Frontal cortex (tissue), 4 donors: ENCODE measurements at places on chromosomes 13 and 19. TPM values are rescaled to one million over a fixed set of nuclear protein-coding genes. Genes with fewer than 3 reads are reported as not detected.
A peak's percentile ranks its signal among the peaks of the same experiment; 100 is the strongest.

GRCh38 chr19:47190167-47190727, 40.8 kb downstream of the BBC3 start:
- no peak for DNase-seq

SBNO2 gene
- 4.1 TPM for total RNA-seq

PCDH9 gene
- total RNA-seq: 64.4 TPM

GRCh38 chr13:113402471-113403254, 38.7 kb upstream of the GRTP1 start:
- peak; percentile 2 for DNase-seq

ZNF416 gene
- 12.2 TPM for total RNA-seq

SLC44A2 gene
- 18.8 TPM for total RNA-seq

IZUMO4 gene
- total RNA-seq: 2.9 TPM

RNF225 gene
- total RNA-seq: not detected

KASH5 gene
- total RNA-seq: not detected

KCTD4 gene
- 4.5 TPM for total RNA-seq

STOML3 gene
- total RNA-seq: not detected

- no peak for DNase-seq
These were observed 146.2 kb downstream of the SHISA2 start for GRCh38 chr13:25905611-25906010.
